ENCODE measurements at places on chromosomes 12 and 14.

DNA sequence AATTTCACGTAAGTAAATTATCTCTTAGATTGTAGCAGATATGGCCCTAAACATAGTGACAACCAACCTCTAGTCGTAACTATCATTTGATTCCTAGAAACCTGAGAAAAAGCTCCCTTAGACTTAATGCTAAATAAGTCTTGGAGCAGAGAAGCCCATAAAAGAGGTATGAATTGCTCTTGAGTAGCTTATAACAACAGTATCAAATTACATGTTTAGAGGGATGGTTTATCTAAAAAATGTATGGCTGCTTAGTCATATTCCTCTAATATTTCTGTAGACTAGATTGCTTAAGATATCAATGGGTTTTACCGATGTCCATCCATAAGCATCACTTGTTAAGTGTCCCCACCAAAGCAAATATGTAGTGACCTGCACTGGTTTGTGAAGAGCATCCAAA is 259.7 kb downstream of the NELL2 start:
- DNase-seq = no peak

GRCh38 chr14:92341791-92342190 is 18.8 kb downstream of the SLC24A4 start:
- DNase-seq = no peak

DNA sequence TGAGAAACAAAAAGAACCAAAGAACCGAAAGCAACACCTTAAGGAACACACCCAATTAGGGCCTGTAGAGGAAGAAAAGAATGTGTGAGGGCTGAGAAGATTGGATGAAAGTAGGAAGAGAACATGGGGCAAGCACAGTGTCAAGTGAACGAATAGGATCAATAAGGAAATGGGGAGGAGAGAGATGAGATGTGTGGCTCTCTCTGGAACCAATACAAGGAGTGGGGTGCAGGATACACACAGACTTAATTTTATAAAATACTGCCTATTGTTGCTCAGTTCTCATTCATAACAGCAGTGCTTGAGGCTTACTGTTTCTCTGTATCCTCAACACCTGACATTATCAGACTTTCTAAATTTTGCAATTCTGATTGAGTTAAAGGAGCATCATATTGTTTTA is 93.3 kb downstream of the MYRFL start:
- DNase-seq = no peak

DNA sequence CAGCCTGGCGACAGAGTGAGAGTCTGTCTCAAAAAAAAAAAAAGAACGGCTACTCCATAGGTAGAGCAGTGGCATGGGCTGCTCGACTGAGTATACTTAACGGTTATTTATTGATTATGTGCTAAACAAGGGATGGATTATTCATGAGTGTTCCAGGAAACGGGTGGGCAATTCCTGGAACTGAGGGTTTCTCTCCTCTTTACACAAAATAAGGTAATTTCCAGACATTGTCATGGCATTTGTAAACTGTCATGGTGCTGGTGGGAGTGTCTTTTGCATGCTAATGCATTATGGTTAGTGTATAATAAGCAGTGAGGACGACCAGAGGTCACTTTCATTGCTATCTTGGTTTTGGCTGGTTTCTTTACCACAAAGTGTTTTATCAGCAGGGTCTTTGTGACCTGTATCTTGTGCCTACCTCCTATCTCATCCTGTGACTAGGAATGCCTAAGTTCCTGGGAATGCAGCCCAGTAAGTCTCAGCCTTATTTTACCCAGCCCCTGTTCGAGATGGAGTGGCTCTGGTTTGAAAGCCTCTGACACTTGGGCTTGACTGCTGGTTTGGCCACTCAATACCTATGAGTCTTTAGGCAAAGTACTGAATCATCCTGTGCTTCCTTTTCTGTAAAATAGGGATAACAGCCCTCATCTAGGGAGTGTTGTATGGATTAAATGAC is 3.2 kb downstream of the DGLUCY start:
- no peak for DNase-seq

- DNase-seq = no peak
Measured at GRCh38 chr12:42767998-42768397, 178.5 kb upstream of the PRICKLE1 start.

DNA sequence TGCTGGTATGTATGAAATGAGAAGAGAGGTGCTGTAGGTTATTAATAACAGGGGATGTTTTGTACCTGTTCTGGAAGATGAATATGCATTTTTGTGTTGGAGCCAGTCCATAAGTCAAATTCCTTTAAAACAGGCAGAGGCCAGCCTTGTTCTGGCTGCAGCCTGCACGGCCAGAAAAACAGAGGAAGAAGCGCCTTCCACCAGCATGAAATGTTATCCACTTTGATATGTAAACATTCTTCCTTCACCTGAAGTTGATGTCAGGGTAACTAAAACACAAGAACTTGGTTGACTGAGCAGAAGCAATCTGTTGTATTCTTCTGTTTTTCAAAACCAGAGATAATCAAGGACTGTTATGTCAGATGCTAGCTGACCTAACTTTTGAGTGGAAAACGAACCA is 237.9 kb upstream of the PLEKHG7 start:
- no peak for DNase-seq

DNA sequence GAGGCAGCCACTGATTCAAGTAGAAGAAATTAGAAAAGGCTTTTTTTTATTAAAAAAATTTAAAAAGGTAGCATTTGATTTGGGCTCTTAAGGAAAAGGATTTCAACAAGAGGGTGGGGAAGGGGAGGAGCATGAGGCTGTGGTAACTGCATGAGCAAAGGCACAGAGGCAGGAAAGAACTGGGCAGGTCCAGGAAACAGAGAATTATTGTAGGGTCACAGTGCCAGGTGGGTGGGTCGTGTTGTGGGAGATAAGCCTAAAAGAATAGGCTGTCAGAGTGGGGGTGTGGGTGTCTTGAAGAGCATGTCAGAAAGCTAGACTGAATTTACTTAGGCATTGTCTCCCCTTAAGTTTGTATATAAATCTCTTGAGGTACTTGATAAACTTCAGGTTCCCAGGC is 7.8 kb downstream of the LIMA1 start:
- no peak for DNase-seq

GRCh38 chr14:94142247-94142646 is 12.8 kb upstream of the IFI27L2 start:
- no peak for DNase-seq

DNA sequence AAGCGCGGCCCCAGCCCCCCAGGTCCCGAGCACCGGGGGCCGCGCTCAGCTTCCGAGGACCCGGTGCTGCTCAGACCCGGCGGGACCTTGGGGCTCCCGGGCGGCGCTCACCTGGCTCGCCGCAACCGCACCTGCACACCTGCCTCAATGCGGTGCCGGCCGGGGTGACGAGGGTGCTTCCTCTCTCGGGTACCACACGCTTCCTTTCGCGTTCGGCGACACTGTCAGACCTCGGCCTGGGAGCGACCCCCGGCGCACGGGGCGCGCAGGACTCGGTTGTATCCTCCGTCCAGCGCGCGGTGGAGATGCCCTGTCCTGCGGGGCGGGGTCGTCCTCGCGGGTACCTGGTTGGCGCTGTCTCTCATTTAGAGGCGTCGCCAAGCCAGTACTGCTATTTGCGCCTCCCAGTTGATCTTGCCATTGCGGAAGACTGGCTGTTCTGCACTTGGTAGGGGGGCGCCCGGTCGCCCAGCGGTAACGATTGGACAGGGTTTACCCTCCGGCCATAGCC is 718 bp downstream of the PACS2 start:
- peak; percentile 84 for DNase-seq

Data from RWPE2 (cell line).